ENCODE measurements at places on chromosomes 7 and 10. TPM values are rescaled to one million over a fixed set of nuclear protein-coding genes. Genes with fewer than 3 reads are reported as not detected.

The PIP4K2A gene
- 74.9 TPM for total RNA-seq

The TDRD1 gene
- total RNA-seq = 0.02 TPM

GRCh38 chr7:123023126-123023525 is 27.6 kb upstream of the TAS2R16 start:
- no peak for DNase-seq

DNA sequence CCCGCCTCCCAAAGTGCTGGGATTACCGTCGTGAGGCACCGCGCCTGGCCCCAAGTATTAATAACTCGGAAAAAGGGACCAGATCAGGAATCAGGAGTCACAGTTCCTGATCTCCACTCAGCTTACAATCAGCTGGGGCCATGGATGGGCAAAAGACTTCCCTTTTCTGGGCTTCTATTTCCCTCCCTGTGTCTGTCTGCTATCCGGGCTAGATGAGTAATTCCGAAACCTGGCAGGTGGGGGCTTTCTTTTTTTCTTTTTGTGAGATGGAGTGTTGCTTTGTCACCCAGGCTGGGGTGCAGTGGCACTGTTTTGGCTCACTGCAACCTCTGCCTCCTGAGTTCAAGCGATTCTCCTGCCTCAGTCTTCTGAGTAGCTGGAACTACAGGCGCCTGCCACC is 11.6 kb downstream of the RPS24 start:
- no peak for DNase-seq

GRCh38 chr10:13483951-13484350 is 44.9 kb downstream of the BEND7 start:
- no peak for DNase-seq

The PAPOLB gene
- total RNA-seq = not detected

- DNase-seq = no peak
Measured at GRCh38 chr10:17092216-17092944, 37.2 kb downstream of the CUBN start.

The TAS2R5 gene
- total RNA-seq = 0.10 TPM

- DNase-seq = peak; percentile 8
Measured at GRCh38 chr7:15753887-15754579, 67.5 kb upstream of the MEOX2 start.

DNA sequence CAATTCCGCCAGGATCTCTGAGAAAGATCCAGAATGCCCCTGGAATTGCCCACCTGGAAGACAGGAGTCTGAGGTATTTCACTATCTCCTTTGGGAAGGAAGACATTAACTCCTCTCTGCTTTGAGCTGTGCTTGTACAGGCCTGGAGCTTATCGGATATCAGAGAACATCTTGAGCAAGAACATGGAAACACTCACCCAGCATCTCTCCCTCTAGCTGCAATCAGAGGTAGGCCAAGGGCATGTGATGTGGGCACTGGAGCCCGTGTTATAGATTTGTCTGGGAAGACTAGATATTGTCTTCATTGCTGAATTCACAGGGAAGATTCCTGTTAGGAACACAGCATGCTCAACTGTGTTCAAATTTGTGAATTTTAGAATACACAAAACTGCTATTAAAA is 233.9 kb downstream of the PHF14 start:
- DNase-seq = no peak

GRCh38 chr7:1938788-1939433 is 268.8 kb downstream of the ELFN1 start:
- DNase-seq = no peak

- DNase-seq = no peak
Measured at GRCh38 chr10:7618461-7618860, 48.3 kb downstream of the ITIH5 start.

DNA sequence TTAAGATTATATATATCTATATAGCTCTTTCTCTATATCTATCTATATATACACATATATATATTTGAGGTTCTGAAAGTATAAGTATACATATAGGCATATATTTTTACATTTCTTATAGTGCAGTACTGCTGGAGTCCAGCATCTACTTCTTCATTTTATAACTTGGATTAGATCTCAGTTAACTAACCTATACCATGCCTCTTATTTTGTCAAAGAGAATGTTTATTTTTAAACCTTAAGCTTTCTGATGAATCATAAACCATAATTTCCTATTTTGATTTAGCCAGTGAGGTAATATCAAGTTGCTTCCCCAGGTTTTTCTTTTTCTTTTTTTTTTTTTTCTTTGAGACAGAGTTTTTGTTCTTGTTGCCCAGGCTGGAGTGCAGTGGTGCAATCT is 8.1 kb downstream of the ZNF32 start:
- no peak for DNase-seq

The NKX1-2 gene
- 0.22 TPM for total RNA-seq

DNA sequence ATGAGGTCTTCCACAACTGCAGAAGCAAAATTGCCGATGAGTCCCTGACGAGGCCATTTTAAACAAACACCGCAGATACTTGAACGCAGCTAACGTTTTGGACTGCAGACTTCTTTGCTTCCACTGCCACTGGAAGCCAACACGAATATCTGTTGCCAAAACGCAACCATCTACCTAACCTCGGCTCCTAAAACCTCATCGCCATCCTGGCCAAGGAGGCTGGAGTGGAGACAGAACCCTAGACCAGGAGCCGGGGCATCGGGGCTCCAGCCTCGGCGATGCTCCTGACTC is 493 bp downstream of the WDR91 start:
- peak; percentile 5 for DNase-seq

DNA sequence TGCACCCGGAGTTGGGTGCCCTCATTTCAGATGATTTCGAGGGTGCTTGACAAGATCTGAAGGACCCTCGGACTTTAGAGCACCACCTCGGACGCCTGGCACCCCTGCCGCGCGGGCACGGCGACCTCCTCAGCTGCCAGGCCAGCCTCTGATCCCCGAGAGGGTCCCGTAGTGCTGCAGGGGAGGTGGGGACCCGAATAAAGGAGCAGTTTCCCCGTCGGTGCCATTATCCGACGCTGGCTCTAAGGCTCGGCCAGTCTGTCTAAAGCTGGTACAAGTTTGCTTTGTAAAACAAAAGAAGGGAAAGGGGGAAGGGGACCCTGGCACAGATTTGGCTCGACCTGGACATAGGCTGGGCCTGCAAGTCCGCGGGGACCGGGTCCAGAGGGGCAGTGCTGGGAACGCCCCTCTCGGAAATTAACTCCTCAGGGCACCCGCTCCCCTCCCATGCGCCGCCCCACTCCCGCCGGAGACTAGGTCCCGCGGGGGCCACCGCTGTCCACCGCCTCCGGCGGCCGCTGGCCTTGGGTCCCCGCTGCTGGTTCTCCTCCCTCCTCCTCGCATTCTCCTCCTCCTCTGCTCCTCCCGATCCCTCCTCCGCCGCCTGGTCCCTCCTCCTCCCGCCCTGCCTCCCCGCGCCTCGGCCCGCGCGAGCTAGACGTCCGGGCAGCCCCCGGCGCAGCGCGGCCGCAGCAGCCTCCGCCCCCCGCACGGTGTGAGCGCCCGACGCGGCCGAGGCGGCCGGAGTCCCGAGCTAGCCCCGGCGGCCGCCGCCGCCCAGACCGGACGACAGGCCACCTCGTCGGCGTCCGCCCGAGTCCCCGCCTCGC is at the start of gene EGFR:
Gene EGFR (plus strand): TSS at position 657 of the 830 bp plus-strand sequence. CDS start 261 bp downstream, outside the sequence.
- peak; percentile 85 for DNase-seq

DNA sequence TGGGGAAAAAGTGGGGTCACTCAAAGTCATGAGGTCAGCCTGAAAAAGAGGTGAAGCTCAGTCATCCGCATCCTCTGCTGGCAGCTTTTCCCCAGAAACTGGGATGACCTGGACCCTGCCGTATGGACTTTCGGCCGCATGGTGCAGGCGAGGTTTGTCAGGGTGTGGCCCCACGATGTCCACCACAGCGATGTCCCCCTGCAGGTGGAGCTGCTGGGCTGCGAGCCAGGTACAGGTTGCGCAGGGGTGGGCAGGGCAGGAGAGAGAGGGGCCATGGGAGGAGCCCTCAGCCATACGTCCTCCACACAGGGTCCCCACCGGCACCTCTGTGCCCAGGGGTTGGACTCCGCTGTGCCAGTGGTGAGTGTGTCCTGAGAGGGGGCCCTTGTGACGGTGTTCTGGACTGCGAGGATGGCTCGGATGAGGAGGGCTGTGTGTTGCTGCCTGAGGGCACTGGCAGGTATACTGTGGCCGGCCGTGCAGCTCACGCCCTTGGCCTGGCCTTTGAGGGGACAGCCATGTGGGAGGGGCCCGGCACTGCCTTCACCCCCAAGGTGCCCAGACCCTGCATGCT is 23.0 kb upstream of the ZNF467 start:
- DNase-seq = no peak

DNA sequence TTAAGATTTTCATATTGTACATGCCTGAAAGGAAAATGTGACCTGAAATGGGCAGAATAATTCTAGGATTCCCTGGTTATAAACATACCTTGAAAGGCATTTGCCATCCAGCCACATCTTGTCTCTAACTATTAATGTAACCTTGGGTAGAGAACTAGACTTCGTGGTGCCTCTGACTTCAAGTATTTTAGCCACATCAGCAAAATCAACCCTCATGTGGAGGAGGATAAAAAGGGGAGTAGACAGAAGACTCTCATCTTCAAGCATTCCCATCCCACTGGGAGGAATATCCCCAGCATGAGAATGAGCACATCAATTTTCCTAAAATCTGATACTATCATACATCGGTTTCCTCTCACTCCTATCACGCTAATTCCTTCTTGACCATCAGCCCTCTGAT is 164.7 kb upstream of the NOBOX start:
- DNase-seq = no peak

DNA sequence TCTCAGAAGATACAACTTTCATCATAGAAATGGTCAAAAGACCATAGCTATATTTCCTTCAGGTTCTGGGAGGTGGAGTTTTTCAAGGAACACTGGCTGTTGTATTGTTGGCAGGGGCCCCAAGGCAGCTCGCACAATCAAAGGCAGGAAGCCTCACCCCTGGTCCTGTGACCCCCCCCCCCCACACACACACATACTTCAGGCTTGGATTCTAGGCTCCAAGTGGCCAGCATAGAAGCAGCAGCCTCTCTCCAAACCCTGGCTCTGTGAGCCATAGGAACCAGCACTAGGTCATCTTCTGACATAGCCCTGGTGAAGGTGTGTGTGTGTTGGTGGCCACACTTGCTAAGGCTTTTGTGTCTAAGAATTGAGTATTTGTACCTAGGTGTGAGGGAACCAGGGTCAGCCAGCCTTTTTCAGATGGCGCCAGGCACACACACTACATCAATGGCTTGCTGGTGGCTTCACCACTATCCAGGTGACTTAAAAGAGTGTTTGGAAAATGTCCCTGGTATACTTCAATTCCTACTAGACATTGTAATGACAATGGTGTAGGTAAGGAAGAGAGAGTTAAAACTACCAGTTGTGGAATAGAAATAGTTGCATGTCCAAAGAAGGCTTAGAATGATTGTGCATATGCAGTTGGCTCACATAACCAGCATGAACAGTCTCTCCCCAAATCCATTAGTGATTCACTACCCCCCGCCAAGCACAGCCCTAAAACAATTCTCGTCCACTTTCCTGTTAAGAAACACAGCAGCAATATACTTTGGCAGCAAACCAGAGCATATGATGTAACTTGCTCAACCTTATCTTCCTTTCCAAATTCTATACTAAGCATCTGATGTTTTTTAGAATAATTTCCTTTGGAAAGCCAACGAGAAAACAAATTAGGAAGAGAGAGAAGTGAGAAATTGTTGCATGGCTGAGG is 91.3 kb downstream of the AVL9 start:
- DNase-seq = peak; percentile 94

GRCh38 chr10:86224354-86225102 is 142.1 kb downstream of the GRID1 start:
- peak; percentile 72 for DNase-seq

DNA sequence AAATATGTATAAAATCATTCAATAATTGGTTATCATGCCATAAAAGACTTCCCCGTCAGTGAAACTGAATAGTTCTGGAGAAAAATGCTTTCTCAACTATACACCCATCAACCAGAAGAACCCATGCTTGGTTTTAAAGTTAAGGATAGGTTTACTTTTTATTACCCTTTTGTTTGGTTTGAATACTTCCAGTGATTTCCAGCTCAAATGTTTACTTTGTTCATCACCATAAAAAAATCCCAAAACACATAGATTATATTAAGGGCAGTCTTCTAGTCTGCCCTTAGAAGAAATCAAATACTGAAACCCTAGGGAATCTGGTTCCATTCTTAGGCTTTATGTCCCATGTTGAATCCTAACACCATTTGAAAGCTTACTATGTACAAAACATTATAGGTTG is 49.2 kb downstream of the PTTG1IP2 start:
- no peak for DNase-seq

GRCh38 chr7:104923010-104923421 is 91.0 kb upstream of the KMT2E start:
- DNase-seq = peak; percentile 75

DNA sequence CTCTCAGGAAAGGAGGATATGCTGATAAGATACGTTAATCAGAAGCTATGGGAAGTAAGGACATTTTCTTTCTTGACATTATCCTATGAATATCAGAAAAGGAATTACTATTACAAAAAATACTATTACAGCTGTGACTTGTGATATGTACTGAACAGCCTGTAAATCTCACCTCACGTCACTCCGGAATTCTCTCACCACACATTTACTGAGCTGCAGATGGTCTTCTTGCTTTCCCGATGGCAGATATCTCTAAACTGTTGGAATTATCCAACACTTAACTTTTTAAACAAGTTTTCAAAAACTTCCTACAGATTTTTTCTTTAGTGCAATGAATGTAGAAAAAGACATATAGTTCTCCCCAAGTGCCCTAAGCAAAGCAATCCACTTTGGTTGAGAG is 313.4 kb downstream of the GPR37 start:
- DNase-seq = no peak

DNA sequence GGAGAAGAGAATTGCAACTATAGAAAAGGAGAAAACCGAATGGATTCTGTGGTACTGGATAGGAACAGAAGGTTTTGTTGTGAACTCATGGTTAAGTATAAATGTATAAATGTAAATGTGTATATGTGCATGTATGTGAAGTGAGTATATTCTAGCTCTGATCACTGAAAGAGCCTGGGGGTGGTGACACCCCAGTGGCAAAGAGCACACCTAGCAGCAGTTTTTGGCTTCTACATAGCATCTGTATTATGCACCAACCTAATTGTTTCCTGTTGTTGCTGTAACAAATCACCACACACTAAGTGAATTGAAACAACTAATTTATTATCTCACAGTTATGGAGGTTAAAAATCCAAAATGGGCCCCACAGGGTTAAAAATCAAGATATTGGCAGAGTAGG is 455.4 kb downstream of the RPS24 start:
- DNase-seq = no peak

- no peak for DNase-seq
Measured at GRCh38 chr10:63576501-63576900, 55.3 kb downstream of the REEP3 start.

GRCh38 chr7:92806496-92806895 is 29.9 kb downstream of the CDK6 start:
- DNase-seq = no peak

The GLCCI1 gene
- 3.0 TPM for total RNA-seq

The DOCK1 gene
- total RNA-seq = 29.8 TPM

The MYO1G gene
- total RNA-seq = 0.76 TPM

- DNase-seq = peak; percentile 31
Measured at GRCh38 chr7:23662124-23662983, 17.6 kb upstream of the FAM221A start.

The TEX36 gene
- total RNA-seq = not detected
